ENCODE measurements at places on chromosomes 5 and 9. TPM values are rescaled to one million over a fixed set of nuclear protein-coding genes. Genes with fewer than 3 reads are reported as not detected.

The C6 gene
- 40.7 TPM for total RNA-seq

GRCh38 chr5:168291964-168292785 is 730 bp downstream of the WWC1 start:
- peak; percentile 35 for DNase-seq

The BAAT gene
- 1.0 TPM for total RNA-seq

DNA sequence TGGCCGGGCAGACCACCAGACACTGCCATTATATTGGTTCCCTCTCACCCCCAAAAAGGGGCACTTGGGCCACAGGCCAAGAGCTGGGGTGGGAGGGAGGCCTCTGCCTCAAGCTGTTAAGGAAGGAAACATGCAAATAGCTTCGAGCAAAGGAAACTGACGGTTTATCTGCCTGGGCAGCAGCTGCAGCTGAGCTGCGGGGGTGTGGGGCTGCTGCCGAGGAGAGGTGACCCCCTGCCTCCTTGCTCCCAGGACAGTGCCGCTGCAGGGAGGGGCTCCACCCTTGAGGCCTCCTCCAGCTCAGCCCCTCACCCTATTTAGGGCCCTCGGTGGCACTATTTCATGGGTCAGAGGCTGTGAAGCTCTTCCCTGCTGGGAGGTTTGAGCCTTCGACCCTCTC is 789 bp downstream of the DOK3 start:
- DNase-seq: no peak

GRCh38 chr5:55176176-55176818 is 3.3 kb upstream of the CDC20B start:
- peak; percentile 71 for DNase-seq

DNA sequence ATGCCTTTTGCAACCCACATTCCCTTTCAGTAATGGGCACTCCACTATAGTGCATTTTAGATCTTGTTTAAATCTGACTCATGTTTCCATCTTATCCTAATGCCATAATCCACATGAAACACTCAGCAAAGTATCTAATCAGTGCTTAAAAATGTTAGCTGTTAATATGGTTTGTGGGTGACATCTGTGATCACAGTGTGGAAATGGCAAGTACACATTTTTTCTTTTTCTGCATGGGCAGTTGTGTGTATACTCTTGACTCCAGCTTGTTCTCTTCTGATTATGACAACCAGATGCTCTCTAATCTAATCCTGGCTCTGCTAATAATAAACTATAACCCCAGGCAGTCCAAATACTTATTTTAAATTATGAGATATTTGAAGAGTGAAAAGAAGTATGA is 103.3 kb downstream of the EDIL3 start:
- DNase-seq: no peak

GRCh38 chr5:5275211-5275610 is 135.1 kb downstream of the ADAMTS16 start:
- DNase-seq: no peak

DNA sequence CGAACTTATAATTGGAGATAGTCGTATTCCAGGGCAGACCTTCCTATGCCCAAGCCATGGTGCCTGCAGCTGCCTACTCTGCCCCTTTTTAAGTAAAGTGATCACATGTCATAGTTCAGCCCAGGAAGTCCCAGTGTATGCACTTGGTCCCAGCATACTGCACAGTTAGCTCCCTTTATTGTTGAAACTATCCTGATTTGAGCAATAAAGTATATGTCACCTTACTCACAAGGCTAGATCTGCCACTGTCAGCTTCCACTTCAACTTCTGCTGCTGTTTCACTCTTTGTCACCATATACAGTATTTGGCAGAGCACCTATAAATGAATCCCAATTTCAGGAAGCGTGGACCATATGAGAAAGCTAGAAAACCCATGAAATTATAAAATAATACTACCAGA is 103.8 kb upstream of the PTGER4 start:
- no peak for DNase-seq

The GARIN3 gene
- total RNA-seq: not detected

- no peak for DNase-seq
Measured at GRCh38 chr9:136602193-136602885, 56.5 kb upstream of the NOTCH1 start.

- no peak for DNase-seq
Measured at GRCh38 chr5:3612591-3613042, 17.0 kb downstream of the IRX1 start.

The TJP2 gene
- 79.1 TPM for total RNA-seq

GRCh38 chr5:33637011-33637410 is 196.2 kb downstream of the TARS1 start:
- no peak for DNase-seq

DNA sequence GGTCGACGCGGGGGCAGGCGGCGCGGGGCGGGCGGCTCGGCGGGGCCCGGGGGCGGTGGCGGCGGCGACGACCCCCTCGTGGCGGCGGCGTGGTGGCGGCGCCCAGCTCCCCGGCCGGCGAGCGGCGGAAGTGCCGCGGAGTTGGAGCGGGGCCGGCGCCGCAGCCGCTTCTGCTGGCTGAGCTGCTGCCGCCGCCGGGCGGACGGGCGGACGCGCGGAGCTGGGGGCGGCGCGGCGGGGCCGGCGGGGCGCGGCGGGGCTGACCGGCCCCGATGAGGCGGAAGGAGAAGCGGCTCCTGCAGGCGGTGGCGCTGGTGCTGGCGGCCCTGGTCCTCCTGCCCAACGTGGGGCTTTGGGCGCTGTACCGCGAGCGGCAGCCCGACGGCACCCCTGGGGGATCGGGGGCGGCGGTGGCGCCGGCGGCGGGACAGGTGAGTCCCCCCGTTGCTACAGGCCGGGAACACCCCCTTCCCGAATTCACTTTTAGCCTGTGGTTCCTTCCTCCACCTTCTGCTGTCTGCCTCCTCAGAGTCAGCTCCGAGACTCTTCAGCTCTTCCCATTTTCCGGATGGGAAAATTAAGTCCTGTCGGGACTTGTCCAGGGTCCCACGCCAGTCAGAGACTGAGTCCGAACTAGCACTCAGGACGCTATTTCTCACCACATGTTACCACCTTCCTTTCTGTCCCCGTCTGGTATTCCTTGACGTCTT is at the start of gene GALNT10:
Gene GALNT10, plus strand, starts transcription at position 139 of the 710 bp plus-strand sequence. Its CDS starts 134 bp downstream, at position 273.
- DNase-seq: peak; percentile 71

DNA sequence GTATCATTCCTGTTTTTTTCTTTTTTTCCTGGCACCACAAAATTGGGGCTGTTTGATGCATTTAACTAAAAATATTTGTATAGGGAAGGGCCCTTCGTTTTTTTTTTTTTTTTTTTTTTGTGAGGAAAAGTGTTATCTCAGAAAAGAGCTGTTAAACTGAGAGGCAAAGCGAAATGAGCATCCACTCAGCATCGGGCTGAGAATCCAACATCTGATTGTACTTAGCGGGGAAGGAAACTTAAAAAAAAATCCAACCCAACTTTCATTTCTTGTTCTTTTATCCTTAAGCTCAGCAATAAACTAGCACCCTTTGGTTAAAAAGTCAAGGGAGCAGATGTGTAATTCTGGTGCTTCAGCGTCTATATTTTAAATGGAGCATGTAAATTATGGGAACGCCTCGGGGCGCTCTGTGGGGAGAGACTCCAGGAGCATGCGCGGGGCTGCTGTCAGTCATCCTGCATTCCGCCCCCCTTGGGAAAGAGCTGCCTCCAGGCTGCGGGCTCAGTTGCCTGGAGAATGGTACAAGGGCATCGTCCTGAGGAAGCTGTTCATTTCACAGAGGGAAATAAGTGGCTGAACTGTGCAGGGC is 33.3 kb downstream of the DMRT2 start:
- DNase-seq: peak; percentile 20

Data from body of pancreas (tissue), 4 donors.